Stimulated activated CD8-positive, alpha-beta memory T cell treated with anti-CD3 and anti-CD28 coated beads, Interleukin-4, amount 100 ng/mL, for 24 hours (primary cell): ENCODE measurements at places on chromosomes 6 and 20.
A peak's percentile ranks its signal among the peaks of the same experiment; 100 is the strongest.

- DNase-seq: no peak
Measured at GRCh38 chr20:17562804-17563305, 7.0 kb upstream of the DSTN start.

GRCh38 chr20:24056491-24056890 lies 67.9 kb upstream of the GGTLC1 start:
- DNase-seq: no peak

DNA sequence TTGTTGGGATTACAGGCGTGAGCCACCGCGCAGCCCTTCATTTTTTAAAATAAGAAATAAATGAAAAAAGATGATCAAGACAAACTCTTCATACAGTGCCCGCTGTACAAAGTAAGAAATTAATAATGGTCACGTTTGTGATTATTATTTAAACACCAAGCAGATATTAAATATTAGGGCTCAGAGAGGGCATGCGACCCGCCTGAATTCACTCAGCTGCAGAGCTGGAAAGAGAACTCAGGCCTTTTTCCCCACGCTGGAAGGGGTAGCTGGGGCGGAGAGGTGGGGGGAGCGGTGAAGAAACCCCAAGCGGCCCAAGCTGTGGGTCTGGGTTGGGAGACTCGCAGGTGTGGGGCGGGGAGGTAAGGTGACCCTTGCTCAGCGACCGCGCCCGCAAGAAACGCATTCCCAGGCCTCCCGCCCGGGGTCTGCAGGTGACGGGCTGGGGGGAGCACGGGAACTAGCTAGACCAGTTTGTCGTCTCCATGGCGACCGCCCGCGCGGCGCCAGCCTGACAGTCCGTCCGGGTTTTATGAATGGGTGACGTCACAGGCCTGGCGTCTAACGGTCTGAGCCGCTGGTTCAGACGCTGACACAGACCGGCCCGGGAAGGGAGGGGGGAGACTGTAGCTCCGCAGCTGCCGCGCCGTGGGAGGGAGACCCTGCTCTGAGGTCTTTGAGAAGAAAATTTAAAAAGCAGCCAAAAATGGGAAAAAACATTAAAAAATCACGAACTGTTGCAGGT lies 1.1 kb upstream of the ID1 start:
- peak; percentile 68 for DNase-seq

GRCh38 chr20:40753472-40753871 lies 64.4 kb upstream of the MAFB start:
- DNase-seq: no peak

DNA sequence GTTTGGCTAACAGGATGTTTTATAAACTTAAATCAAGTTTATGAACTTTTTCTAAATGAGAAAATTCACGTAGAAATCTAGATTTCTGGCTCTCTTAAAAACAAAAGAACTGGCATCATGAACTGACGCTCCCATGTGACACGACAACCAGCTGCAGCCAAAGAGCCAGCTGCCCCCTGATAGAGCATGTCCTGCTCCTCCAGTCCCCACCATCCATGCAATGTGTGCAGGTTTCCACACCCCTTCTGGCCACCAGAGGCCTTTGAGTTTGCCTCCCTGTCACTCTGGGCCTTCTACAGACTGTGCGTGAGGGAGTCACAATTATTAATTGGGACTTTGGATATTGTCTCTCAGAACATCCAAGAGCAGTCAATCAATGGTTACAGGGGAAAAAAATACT lies 1.6 kb upstream of the GPLD1 start:
- no peak for DNase-seq

GRCh38 chr6:20377623-20378265 lies 23.9 kb upstream of the E2F3 start:
- no peak for DNase-seq

DNA sequence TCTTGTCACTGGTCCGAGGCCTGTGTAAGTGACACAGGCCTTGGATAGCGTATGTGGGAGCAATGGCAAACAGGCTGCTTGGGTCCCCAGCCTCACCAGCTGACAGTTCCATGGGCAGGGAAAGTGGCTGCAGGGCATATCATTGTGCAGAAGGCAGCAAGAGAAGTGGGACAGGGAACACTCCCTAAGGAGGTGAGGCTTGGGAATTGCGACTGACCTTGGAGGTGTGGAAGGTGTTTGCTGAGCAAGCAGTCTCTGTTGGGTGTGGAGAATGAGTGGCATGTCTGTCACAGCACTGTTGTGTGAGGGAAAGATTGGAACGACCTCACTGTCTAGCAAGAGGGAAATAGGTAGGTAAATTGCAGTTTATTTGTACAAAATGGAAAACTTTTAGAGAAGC lies 16.8 kb downstream of the POFUT1 start:
- DNase-seq: no peak

DNA sequence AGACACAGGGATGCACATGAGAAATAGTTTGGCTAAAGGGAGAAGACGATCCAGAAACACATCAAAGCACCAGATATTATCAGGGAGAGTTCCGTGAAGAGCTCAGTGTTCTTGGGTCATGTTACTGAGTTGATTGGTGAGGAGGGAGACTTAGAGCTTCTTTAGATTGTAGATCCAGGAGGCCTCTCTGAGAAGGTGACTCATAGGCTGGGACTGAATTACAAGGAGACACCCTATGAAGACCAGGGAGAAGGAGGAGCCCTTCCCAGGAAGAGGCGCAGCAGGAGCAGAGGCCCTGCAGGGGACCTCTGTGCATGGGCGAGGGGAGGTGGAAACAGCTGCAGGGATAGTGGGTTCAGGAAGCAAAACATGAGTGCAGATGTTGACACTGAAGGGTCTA lies 196.5 kb downstream of the SLC24A3 start:
- DNase-seq: no peak

DNA sequence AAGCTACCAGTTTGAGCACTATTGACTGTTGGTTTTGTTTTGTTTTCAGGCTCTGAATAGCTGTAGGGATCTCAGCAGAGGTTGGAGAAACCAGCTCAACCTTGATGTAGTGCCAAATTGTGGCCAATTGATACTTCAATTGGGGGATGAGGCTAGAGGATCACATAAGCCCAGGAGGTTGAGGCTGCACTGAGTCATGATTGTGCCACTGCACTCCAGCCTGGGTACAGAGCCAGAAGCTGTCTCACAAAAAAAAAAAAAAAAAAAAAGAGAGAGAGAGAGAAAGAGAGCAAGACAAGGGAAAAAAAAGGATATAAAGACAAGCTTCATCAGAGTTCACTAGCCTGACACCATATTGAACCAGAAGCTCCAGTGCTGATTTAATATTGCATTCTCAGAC lies 702.1 kb downstream of the FRK start:
- DNase-seq: no peak

DNA sequence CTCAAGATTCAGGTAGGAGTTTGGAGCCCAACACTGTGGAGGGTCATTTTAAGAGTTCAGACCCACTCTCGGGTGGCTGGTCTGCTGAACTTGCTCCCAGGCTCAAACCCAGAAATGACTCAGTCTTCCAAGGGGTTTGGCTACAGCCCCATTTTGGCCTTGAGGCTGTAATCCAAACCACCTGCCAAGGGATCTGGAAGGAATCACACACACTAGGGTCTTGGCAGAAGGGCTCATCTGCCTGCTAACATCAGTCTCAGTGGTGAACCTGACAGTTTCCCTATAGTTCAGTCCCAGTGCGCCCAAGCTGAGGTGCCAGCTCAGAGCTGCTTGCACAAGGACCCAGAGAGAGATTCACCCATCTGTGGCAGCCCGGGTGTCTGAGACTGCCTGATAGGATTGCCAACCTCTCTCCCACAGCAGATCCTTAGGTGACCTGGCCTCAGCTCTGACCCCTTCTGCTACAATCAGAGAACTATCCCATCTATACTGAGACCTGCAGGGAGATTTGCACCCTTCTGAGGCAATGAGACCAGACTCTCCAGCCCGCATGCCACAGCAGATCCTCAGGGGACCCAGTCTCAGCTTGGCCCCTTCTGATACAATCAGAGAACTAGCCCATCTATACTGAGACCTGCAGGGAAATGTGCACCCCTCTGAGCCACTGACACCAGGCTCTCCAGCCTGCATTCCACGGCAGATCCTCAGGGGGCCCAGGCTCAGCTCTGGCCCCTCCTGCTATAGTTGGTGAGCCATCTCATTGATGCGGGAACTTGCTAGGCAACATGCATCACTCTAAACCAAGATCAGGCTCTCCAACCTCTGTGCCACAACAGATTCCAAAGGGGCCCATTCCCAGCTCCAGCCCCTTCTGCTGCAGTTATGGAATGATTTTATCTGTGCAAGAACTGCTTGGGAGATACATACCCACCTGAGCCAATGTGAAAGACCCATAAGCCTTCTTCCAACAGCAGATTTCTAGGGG lies 48.2 kb downstream of the THBS2 start:
- no peak for DNase-seq
